ENCODE measurements at places on chromosomes 7 and 10. TPM values are rescaled to one million over a fixed set of nuclear protein-coding genes. Genes with fewer than 3 reads are reported as not detected.

TCTN3 gene
- 47.0 TPM for total RNA-seq

TDRD1 gene
- total RNA-seq, result not detected

HOXA1 gene
- 4.0 TPM for total RNA-seq

HGF gene
- total RNA-seq, result not detected

PLAU gene
- total RNA-seq, result 123 TPM

HEPACAM2 gene
- not detected for total RNA-seq

CFTR gene
- 0.24 TPM for total RNA-seq

EMX2 gene
- not detected for total RNA-seq

ZNF425 gene
- total RNA-seq, result 2.4 TPM

HOXA13 gene
- 2.2 TPM for total RNA-seq

PNLIPRP1 gene
- total RNA-seq, result not detected

NPSR1 gene
- total RNA-seq, result not detected

SMKR1 gene
- total RNA-seq, result 13.5 TPM

TACR2 gene
- 0.07 TPM for total RNA-seq

Measured in A549 treated with RU486 at 1 μM for 4 hours (cell line).